ENCODE measurements at places on chromosomes 4 and X. TPM values are rescaled to one million over a fixed set of nuclear protein-coding genes. Genes with fewer than 3 reads are reported as not detected.

The RAB28 gene
- 11.9 TPM for total RNA-seq

The TMEM165 gene
- total RNA-seq: 128 TPM

DNA sequence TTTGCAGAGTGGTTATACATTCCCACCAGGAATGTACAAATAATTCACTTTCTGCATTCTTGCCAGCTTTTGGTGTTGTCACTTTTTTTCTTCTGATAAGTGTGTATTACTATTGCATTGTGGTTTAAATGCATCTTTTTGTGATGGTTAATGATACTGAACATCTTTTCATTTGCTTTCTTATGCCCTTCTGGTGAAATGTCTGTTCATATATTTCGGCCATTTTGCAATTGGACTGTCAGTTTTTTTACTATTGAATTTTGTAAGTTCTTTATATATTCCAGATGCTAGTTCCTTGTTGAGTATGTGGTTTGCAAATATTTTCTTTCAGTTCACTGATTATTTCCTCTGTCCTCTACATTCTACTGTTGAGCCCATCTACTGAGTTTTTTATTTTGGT lies 19.4 kb upstream of the BMP2K start:
- no peak overlapping the region for H3K27ac ChIP-seq
- no peaks in the 10 kb centered on the region for H3K4me1 ChIP-seq
- no peak for DNase-seq
- H3K4me3 ChIP-seq: no peak overlapping the region
- H3K36me3 ChIP-seq: no peaks in the 10 kb centered on the region

DNA sequence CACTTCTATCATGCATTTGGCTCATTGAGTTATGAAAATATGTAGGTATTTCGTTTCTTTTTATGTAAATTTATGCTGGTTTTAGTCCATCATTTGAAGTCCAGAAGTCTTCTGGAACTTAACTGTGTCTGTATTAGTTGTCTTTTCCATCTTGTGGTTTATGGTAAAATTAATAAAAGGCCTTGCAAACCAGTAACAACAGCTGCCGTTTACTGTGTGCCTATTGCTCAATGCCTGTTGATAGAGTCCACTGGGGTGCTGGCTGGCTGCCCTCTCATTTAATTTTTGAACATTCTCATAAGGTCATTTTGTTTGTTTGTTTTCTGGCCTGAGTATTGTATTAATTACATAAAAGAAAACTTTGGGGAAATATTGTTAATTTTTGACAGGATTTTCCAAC lies 98.0 kb downstream of the NAA11 start:
- H3K36me3 ChIP-seq: no peaks in the 10 kb centered on the region
- no peak overlapping the region for H3K4me3 ChIP-seq
- H3K27ac ChIP-seq: no peak overlapping the region
- no peaks in the 10 kb centered on the region for H3K4me1 ChIP-seq
- no peak for DNase-seq

- no peak overlapping the region for H3K4me3 ChIP-seq
- DNase-seq: no peak
- peaks cover 9% of the 10 kb centered on the region for H3K4me1 ChIP-seq
- H3K27me3 ChIP-seq: peaks cover 32% of the 10 kb centered on the region
These were observed 3.1 kb downstream of the SLC34A2 start for GRCh38 chr4:25658777-25659176.

DNA sequence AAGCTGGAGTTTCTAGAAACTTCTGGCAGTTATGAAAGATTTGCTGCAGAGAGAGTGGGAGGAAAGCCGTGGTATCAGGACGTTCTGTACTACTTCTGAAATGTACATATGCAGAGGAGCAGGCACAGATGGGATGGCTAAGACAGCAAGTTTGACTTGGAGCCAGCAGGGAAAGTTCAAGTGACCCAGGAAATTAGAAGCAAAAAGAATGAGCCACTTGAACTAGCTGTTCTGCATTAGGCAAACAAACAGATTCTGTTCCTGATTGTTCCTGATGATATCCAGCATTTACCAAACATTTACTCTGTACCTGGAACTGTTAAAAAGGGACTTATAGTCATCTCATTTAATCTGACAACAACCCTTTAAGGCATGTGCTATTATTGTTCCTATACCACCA lies 41.4 kb upstream of the CXCL13 start:
- H3K27ac ChIP-seq: no peak overlapping the region
- H3K27me3 ChIP-seq: no peaks in the 10 kb centered on the region
- no peak for DNase-seq
- H3K4me3 ChIP-seq: no peak overlapping the region

- no peak overlapping the region for H3K4me3 ChIP-seq
- no peaks in the 10 kb centered on the region for H3K36me3 ChIP-seq
- H3K4me1 ChIP-seq: peaks cover 5% of the 10 kb centered on the region
- no peaks in the 10 kb centered on the region for H3K27me3 ChIP-seq
These were observed 43.9 kb upstream of the MTMR1 start for GRCh38 chrX:150649096-150649870.

DNA sequence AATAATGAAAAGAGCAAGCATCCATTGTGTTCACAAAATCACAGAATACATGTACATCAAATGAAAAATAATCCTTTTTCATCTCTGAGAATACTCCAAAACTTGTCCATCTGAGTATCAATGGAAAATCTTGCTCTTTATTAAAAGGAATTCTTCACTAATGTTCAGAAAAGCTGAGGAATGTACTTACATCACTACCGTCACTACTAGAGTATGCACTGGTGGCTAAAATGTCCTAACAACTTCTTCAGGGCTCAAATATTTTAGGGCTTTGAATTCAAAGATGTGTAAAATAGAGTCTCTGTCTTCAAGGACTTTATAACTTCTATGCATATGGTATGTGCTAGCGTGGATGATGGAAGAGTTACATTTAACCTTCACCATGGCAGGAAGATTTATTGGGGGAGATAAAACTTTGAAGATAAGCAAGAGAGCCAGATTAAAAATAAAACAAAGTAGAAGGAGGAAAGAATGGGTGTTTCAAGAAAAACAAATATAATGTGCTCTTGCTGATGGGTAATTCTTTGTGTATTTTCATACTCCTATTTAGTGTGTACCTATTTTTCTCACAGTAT lies 55.1 kb downstream of the DMD start:
- H3K36me3 ChIP-seq: no peaks in the 10 kb centered on the region
- no peak for DNase-seq
- H3K27me3 ChIP-seq: no peaks in the 10 kb centered on the region

DNA sequence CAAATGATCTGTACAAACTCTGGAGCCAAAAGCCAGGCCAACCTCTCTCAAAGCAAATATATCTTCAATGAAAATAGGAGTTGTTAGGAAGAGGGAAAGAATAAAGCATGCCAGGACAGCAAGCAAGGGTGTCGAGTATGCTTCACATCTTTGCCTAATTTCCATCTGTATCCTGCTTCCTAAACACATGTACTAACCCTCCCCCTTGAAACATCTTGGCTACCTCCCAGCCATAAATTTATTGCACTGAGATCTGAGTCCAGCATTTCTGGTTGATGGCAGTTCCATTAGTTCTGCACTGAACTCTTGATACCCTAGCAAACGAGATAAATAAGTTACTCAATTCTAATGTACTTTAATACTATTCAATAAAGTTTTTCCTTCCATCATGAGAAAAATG lies 430.5 kb upstream of the TRAM1L1 start:
- no peak overlapping the region for H3K4me3 ChIP-seq
- H3K27me3 ChIP-seq: no peaks in the 10 kb centered on the region
- H3K27ac ChIP-seq: no peak overlapping the region
- H3K36me3 ChIP-seq: no peaks in the 10 kb centered on the region

DNA sequence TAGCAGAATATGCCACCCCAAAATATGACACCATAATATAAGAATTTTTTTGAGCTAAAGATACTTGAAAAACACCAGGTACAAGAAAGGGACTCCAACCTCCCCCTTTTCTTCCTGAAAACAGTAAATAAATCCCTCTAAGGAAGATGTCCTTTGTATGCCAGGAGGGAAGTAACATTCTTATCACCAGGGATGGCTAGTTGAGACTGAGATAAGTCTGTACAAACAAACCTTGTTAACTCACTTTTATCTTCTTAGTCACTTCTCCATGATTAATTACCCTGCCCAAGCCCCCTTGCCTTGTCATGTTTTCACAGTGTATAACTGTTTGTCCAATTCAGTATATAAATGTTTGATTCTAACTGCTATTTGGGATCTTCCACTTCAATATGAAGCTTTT lies 888.0 kb downstream of the PCDH18 start:
- no peaks in the 10 kb centered on the region for H3K36me3 ChIP-seq
- no peaks in the 10 kb centered on the region for H3K27me3 ChIP-seq
- no peak overlapping the region for H3K4me3 ChIP-seq
- no peak overlapping the region for H3K27ac ChIP-seq
- no peak for DNase-seq

- no peaks in the 10 kb centered on the region for H3K36me3 ChIP-seq
- no peak overlapping the region for H3K4me3 ChIP-seq
- no peak overlapping the region for H3K27ac ChIP-seq
- H3K27me3 ChIP-seq: no peaks in the 10 kb centered on the region
- DNase-seq: no peak
These were observed 200.2 kb downstream of the HS3ST1 start for GRCh38 chr4:11228530-11228929.
